ENCODE measurements at places on chromosomes 1 and 21. TPM values are rescaled to one million over a fixed set of nuclear protein-coding genes. Genes with fewer than 3 reads are reported as not detected.

PCSK9 gene
- not detected for total RNA-seq

PPM1J gene
- 9.3 TPM for total RNA-seq

GPATCH4 gene
- total RNA-seq = 12.4 TPM

WLS gene
- total RNA-seq = 116 TPM

REN gene
- total RNA-seq = not detected

BSND gene
- total RNA-seq = not detected

SOD1 gene
- total RNA-seq = 432 TPM

OBSCN gene
- 474 TPM for total RNA-seq

OR14C36 gene
- not detected for total RNA-seq

DNA sequence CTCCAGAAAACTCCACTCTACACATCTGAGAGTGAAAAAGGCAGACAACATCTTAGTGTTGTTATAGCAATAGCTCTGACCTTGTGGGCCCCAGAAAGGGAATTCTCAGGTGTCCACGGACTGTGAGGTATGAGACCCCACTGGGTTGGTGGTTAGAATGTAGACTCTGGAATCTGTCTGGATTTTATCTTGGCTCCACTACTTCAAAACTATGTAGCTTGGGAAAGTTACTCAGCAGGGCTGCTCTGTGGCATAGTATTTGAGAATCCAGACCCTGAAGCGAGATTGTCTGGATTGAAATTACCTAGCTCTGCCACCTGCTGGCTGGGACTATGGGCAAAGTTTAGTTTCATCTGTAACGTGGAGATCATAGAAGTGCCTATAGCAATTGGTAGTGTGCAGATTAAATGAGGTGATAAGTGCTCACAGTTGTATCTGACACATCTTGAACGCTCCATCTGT is 25.8 kb downstream of the PRDM2 start:
- DNase-seq = no peak

DNA sequence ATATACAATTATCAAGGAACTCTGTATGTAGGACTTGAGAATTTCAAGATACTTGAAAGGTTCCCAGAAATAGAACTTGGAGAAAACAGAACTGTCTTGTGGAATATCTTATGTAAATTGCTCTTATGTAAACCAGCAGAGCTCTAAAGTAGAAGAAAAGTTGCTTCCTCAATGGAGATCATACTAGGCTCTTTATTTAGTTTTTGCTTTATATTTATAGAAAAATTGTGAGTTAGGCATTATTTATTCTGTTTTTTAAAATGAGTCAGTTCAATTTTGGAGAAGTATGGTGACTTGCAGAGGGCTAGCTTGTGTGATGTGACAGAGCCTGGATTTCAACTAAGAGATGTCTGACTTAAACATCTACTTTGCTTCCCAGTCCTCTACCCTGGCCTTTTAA is 40.4 kb downstream of the ATP6V1G3 start:
- no peak for DNase-seq

DNA sequence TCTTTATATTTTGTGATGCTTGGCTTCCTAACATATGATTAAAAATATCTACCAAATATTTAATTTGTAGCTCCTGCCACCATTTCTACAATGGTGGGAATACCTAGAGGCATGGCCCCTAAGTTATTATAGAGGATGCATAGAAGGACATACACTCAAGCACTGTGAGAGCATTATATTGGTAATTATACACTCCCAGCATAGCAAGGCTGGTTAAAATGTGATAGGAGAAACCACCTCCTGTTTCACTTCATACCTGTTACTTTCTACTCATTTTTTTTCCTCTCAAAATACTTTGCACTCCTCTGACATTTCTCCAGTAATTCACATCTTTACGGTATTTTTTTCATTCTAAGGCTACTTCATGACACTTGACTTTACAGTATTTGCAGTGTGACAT is 92.9 kb downstream of the HS2ST1 start:
- no peak for DNase-seq

- DNase-seq = no peak
Observed at GRCh38 chr1:38990386-38990737, 714 bp upstream of the AKIRIN1 start.

DNA sequence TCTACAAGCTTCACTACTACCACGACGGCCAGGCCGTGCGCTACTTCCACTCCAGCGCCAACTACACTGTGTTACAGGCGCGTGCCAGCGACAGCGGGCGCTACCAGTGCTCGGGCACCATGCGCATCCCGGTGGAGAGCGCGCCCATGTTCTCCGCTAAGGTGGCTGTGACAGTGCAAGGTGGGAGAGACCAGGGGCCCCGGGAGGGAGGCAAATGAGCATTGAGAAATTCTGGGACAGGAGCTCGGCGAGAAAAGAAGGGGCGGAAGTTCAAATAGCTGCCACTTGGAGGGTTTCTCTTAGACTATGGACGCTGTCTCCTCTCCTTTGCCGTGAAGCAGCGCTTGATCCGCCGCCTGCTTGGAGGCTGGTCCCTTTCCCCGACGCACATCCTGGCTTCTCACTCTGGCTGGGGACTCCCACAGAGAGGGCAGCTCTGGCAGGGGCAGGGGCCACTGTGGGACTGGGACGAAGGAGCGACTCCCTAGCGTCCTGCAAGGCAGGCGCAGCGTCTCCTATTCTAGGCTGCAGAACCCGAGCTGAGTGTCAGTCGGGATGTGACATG is 4.6 kb downstream of the FCRLB start:
- peak; percentile 41 for DNase-seq

- DNase-seq = no peak
Observed at GRCh38 chr1:92473781-92474495, 12.8 kb downstream of the GFI1 start.

- no peak for DNase-seq
Observed at GRCh38 chr1:167711797-167712196, 10.0 kb upstream of the MPZL1 start.

DNA sequence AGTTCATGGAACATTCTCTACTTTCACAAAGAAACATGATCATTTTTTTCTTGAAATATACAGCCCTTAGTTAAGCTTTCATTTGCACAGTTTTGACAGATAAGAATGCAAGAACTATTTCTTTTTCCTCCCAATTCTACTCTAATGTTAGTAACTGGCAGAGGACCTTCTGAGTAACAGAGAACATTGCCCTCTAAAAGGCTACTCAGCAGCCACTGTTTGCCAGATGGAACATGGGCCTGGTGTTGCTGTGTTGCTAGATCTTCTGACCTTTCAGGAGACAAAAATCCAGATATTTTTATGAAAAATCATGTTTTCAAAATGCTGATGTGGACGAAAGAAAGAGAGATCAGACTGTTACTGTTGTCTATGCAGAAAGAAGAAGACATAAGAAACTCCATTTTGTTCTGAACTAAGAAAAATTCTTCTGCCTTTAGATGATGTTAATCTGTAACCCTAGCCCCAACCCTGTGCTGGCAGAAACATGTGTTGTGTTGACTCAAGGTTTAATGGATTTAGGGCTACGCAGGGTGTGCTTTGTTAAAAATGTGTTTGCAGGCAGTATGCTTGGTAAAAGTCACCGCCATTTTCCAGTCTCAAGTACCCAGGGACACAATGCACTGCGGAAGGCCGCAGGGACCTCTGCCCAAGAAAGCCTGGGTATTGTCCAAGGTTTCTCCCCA is 2.9 kb upstream of the PRDX6 start:
- DNase-seq = no peak

- peak; percentile 12 for DNase-seq
Observed at GRCh38 chr1:58401991-58402390, 144.5 kb downstream of the OMA1 start.

GRCh38 chr1:59163268-59164092 is 133.4 kb upstream of the FGGY start:
- no peak for DNase-seq

DNA sequence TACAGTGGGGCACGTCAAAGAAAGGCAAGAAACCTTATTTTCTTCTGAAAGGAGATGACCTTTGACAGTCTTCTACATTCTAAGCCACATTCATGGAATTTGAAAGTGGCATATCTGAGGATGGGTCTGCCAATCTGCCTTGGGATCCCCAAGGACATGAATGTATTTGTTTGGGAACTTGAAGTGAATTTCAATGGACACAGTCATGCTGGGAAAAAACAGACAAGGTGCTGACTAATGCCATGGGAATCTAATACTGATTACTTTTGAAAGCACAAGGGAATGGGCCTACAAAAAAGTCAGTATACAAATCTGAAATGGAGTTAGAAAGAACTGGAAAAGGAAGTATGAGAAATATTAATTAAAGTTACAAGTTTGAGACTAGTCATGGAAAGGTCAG is 128.8 kb downstream of the KCNJ6 start:
- no peak for DNase-seq

GRCh38 chr1:200983035-200983561 is 40.4 kb downstream of the KIF21B start:
- DNase-seq = no peak

DNA sequence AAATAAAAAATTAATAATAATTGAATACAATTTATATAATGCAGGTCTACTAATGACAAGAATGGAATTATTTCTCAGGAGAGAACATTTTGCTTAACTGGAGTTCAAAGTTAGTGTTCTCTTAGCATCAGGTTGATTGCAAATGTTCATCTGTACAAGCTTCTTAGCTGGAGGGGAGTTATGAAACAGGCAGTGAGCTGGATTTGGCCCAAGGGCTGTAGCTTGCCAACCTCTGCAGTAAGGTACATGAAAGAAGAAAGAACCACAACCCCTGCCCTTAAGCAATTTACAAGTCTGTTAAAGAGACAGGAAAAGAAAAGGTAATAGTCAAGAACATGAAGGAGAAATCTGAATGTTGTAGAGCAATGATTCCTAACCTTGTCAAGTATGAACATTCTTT is 17.0 kb downstream of the LPGAT1 start:
- DNase-seq = peak; percentile 33

DNA sequence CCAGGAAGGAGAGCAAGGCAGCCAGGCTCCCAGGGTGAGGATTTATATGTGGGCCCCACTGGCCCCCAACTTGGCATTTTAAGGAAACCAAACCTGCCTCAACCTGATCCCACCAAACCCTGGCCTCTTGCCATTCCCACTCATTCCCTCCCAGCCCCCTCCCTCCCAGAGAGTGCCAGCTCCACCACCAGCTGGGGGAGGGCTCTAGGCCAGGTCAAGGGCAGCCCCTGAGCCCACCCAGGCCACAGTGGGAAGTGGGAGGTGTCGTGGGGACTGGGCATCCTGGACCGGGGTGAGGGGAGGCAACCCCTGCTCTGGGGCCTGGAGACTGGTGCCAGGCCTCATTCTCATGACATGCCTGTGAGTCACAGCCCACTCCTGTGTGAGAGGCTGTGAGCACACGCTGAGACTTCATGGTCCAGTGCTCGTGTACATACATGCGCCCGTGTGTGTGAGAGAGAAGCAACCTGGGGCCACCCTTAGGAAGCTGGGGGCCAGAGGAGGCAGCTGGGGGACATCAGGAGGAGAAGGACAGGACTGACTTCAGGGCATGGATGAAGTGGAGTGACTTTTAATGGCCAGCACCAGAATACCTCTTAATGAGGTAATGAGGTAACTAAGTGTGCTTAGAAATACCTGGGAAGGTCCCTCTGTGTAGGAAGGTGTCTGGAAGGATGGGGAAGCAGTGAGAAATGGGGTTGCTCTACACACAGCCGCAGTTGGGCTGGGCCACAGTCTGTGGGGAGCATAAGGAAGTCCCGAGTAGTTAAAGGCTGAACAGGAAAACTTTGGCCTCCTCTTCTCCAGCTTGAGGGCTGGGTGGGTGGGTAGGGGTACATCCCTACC is at the start of gene S100A2:
Gene S100A2, minus strand, starts transcription at position 316 of the 846 bp plus-strand sequence. CDS start 1,967 bp downstream, outside the sequence.
- DNase-seq = no peak

DNA sequence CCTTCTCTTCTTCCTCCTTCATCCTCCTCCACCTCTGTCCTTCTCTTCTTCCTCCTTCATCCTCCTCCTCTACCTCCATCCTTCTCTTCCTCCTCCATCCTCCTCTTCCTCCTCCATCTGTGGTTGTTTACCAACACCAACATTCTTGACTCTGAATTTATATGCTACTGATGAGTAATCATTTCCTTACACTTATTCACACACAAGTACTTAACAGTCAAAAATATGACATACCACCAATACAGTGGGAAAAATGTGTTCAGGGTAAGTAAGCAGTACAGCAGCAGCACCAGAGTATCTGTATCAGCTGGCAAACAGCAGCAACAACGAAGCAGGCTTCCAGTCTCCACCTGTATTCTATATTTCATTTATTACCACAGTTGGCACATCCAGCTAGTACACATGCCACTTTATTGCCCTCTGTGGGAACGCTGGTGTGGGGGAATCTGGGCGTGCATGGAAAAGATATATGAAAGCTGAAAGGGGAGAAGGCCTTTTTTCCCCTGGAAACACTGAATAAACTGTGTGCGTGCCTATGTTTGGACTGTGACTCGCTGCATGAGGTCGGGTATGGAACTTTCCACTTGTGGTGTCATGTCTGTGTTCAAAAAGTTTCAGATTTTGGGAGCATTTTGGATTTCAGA is 16.0 kb downstream of the ADSS2 start:
- DNase-seq = no peak

DNA sequence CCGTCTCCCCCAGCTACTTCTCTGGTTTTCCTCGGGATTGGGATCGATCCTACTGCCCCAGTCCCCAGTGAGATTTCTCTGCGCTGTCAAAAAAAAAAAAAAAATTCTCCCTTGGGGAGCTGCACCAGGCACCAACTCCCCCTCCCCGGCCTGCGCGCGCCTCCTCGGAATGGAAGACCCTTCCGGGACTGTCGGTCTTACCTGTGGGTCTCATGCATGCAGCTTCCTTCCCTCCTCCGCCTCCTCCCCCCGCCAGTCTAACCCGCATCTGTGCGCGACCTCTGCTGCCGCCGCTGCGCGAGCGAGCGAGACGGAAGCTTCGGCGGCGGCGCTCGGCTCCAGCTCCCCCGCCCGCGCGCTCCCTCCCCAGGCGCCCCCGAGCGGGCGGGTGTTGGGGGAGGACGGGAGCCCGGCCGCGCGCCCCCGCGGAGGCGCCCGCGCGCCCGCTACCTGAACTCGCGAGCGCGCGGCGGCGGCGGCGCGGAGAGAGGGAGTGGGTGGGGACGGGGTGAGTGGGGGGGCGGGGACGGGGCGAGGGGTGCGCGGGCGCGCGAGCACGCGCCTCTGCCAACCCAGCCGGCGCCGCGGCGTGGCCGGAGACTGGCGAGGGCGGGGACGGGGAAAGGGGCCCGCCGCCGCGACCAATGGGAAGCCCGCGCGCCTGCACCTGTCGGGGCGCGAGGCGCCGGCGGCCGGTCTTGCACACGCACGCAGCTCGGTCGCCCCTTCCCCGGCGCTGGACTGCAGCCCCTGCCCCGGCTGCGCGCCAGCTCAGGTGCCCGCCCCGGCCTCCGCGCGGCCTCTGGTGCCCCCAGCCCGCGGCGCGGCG is at the start of gene SUSD4:
Gene SUSD4, minus strand, starts transcription at position 321 of the 829 bp plus-strand sequence. CDS start 751 bp downstream, outside the sequence.
- peak; percentile 58 for DNase-seq

DNA sequence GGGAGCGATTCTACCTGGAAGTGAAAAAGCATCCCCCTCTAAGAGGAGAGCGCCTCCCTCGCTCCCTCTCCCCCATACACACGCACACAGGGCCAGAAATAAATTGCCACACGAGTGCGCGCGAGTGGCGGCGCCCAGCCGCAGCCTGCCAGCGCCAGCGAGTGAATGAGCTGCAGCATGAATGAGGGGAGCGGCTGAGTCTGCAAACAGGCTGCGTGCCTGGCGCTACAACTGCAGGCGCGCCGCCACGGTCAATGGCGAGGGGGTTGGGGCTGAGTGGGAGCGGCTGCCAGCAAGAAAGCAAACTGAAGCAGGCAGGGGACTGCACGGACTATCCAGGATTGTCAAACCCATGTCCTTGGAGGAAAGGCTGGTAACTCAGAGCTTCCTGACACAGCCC is 2.2 kb downstream of the CAMK1G start:
- DNase-seq = peak; percentile 46

GRCh38 chr1:76298399-76298798 is 223.9 kb downstream of the ST6GALNAC3 start:
- DNase-seq = no peak
